ENCODE measurements at places on chromosomes 4 and X.

DNA sequence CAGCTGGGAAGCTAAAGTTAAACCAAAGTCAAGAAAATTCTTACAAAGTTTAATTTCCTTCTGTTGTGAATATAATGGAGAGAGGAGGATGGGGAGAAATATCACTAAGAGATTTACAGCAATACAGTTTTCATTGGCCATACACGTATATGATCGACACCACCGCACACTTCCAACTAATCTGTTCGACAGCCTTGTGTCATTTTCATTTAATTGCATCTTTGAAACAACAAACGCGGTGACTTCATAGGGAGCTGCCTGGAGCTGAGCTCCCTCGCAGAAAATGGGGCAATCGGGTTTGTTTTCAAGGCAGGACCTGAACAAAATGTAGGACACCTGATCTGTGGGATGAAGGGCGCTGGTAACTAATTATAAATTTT lies 1.3 kb downstream of the PTPN13 start:
- no peak for DNase-seq

DNA sequence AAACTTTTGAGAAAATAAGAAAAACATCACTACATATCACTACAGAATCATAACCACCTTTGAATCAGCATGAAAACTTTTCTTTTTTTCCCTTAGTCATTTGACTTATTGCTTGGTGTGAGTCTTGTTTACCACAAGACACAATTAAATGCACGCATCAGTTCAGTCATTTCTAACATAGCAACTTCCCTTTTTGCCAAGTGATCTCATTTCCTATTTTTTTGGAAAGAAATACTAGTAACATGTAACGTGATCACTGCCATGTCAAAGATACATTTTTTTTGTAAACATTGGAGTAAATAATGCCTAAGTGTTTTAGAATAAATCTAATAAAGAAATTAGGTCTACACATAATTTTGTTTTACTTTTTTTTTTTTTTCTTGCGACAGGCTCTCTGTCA lies 5.1 kb upstream of the CXCL8 start:
- no peak for DNase-seq

DNA sequence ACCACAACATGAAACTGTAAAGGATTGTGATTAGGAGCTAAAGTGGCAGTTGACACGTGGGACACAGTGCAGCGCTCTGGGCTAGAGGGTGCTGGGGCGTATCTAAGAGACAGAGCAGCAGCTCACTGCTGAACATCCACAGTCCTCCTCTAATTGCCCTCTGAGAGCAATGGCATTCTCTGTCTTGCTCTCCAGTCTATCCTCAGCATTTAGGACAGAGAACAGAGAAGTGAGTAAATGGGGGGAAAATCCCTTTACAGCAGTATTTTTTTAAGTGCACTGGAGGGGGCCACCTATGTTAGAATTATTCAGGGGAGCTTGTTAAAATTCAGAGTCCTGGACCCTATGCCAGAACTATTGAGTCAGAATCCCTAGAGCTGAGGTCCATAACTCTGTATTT lies 4.2 kb upstream of the TMEM154 start:
- DNase-seq = no peak

DNA sequence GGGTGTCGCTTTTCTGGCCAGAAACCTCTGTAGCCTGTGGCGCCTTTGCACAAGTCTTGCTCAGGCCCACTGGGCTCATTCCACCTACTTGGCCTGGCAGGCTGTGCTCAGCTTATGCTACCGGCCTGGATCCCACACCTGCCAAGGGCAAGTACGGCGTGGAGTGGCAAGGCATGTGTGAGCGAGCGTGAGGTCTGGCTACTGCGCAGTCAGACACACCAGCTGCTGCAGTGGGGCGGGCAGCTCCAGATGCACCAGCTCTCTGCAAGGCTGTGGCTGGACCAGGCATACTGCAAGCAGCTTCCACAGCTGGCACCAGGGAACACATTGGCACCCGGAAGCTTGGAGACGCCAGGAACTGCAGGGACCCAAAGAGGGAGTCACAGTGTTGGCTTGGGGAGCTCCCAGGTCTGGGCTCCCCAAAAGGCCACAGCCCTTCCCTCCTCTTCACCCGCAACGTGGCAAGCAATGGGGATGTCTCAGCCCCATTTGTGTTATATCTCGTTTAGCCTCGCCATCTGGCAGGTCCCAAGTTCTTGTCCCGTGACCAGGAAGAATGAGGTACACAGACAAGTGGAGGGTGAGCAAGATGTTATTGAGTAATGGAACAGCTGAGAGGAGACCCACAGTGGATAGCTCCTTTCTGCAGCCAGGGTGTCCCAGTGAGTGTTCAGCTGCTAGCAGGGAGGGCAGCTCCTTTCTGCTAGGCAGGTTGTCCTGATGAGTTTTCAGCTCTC lies 3.8 kb upstream of the FBXW7 start:
- no peak for DNase-seq

GRCh38 chr4:110748071-110748470 lies 125.2 kb upstream of the PITX2 start:
- DNase-seq = no peak

GRCh38 chr4:39375478-39375877 lies 9.3 kb upstream of the RFC1 start:
- no peak for DNase-seq

GRCh38 chrX:97389761-97390192 lies 506.1 kb downstream of the RPA4 start:
- no peak for DNase-seq

GRCh38 chr4:113043591-113043990 lies 5.9 kb upstream of the ANK2 start:
- DNase-seq = no peak

DNA sequence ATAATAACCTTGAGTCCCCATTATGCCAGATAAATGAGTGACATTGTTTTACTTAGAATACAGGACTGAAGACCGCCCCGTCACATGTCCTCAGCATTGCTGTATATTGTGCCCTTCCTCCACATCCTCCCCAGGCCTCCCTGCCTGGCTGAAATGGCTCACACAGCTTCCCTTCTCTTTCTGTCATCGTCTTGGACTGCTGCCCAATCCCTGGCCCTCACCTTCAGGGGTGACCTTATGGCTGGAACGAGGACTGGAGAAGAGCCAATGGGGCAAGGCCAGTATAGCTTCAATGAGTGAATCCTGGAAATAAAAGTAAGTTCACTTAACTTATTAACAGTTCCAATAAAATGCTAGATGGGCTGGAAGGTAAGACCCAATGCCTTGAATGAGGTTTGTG lies 2.7 kb downstream of the KCNE5 start:
- DNase-seq = no peak

DNA sequence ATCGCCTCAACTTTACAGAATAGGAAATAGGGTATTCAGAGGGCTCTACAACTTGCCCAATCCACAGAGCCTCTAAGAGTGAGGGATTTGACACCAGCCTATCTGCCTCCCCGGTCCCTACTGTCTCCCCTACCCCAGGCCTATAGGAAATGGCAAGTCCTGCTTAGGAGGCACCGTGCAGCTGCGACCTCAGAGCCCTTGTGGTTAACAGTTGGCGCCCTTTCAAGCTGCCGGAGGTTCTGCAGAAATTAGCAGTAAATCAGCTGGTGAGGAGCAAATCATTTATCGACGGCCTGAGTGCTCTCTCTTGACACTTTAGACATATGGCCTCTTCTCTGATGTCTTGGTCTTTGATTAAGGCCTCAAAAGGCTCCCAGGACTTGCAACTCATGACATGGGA lies 96.9 kb downstream of the CLNK start:
- no peak for DNase-seq

- no peak for DNase-seq
These were observed 252.9 kb upstream of the TTC29 start for GRCh38 chr4:147198411-147199051.

All from posterior vena cava (tissue), 2 donors.